ENCODE measurements at places on chromosomes 12 and 14.
A peak's percentile ranks its signal among the peaks of the same experiment; 100 is the strongest.

- no peak for DNase-seq
These were observed 14.4 kb downstream of the IRF2BPL start for GRCh38 chr14:77014004-77014604.

- DNase-seq = no peak
These were observed 49.3 kb downstream of the SLC25A21 start for GRCh38 chr14:37122919-37123639.

- DNase-seq = no peak
These were observed 22.2 kb downstream of the CYP46A1 start for GRCh38 chr14:99706107-99706900.

DNA sequence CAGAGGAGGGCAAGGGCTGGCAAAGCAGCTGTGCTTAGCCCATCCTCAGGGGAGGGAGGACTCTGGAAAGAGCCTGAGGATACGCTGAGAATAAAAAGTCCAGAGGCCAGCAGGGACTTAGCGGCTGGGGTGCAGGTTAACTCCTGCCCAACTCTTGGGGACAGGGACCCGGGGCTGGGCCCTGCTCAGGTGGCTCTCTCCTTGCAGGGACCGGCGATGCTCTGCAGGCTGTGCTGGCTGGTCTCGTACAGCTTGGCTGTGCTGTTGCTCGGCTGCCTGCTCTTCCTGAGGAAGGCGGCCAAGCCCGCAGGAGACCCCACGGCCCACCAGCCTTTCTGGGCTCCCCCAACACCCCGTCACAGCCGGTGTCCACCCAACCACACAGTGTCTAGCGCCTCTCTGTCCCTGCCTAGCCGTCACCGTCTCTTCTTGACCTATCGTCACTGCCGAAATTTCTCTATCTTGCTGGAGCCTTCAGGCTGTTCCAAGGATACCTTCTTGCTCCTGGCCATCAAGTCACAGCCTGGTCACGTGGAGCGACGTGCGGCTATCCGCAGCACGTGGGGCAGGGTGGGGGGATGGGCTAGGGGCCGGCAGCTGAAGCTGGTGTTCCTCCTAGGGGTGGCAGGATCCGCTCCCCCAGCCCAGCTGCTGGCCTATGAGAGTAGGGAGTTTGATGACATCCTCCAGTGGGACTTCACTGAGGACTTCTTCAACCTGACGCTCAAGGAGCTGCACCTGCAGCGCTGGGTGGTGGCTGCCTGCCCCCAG is 2.8 kb downstream of the B3GNT4 start:
- DNase-seq = no peak

GRCh38 chr12:109359131-109359690 is 11.5 kb downstream of the MYO1H start:
- DNase-seq = no peak

GRCh38 chr14:103140316-103141109 is 17.3 kb downstream of the TNFAIP2 start:
- no peak for DNase-seq

DNA sequence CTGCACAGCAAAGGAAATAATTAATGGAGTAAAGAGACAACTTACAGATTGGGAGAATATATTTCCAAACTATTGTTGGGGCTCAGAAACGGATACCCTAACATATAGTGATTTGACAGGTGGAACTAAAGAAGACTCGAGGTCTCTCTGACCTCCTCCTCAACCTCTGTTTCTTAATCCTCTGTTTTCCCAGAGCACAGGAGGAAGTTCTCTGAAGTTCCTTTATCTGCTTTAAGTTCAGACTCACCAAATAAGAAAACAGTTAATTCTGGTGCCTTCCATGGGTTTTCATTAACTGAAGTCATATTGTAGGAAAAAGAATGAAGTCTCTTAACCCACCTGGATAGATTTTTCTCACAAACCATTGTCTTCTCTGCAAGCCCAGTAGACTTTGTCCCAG is 29.2 kb downstream of the CLEC2D start:
- no peak for DNase-seq

GRCh38 chr12:52036587-52037171 is 14.6 kb upstream of the NR4A1 start:
- DNase-seq = peak; percentile 71

- DNase-seq = no peak
These were observed 14.4 kb upstream of the CDK17 start for GRCh38 chr12:96414637-96415036.

GRCh38 chr12:91177381-91177780 is 5.2 kb downstream of the DCN start:
- DNase-seq = no peak

GRCh38 chr14:102817942-102818940 is 41.0 kb downstream of the TRAF3 start:
- no peak for DNase-seq

GRCh38 chr12:106227641-106228319 is 20.0 kb downstream of the CKAP4 start:
- DNase-seq = no peak

DNA sequence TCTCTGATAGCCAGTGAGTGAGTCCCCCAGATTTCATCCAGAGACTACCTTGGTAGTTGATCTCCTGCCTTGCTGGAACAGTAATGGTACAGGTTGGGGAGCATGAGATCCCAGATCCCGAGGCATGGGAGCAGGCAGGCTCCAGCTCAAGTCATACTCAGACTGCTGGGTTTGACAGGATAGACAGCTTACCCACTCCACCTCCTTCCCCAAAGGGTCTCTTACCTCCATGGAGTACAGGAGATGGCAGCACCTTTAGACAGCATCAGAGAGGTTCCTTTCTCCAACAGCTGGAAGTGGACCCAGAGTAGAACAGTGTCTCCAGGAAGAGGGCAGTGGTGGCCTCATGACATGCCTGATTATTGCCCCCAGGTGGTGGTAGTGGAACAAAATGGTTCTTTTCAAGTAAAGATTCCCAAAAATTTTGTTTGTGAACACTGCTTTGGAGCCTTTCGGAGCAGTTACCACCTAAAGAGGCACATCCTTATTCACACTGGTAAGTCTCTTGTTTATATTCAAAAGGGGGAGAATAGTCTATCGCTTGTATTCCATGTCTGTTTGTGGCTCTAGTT is 4.9 kb upstream of the CSAD start:
- no peak for DNase-seq

DNA sequence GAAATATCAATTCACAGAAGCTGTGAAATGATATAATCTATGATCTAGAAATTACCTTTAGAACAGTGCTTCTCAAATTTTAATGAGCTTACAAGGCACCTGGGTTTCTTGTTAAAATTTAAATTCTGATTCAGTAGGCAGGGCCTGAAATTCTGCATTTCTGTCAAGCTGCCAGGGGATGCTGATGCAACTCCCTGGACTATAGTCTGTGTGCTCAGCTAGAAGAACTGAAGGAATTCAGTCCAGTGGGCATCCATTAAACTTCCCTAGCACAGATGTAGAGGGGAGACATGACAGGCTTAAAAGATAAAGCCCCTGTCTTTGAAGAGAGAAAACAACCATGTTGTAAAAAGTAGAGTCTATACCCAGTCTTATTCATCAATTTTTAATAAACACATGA is 441.8 kb downstream of the TMTC2 start:
- DNase-seq = no peak

- DNase-seq = no peak
These were observed 437.3 kb downstream of the MED13L start for GRCh38 chr12:115840159-115840558.

DNA sequence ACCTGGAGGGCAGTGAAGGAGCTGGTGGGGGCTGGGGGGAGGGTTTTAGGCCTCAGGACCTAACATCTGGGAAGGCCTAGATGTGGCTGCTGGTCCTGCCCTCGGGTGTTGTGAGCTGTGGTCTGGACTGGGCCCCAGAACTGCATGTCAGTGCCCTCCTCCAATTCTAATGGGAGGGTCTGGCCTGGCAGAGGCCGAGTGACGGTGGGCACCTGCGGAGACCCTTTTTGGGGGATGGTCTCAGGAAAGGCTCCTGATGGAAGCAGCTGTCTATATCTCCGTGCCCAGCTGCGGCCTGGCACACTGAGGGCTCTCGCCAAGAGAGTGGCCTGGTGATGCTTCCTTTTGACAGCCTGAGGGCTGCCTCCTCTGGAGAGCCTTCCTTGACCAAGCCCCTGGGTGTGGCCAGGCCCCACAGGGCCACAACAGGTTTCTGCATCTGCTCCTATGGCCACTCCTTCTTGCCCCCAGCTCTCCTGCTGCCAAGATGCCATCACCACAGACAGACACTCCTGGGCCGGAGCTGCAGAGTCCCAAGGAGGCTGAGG is 5.3 kb downstream of the EXOC3L4 start:
- no peak for DNase-seq
